Activated CD4-positive, alpha-beta T cell treated with anti-CD3 and anti-CD28 coated beads, Interleukin-2, amount 10 ng/mL, durations not matched to agents 24 days and 14 days (primary cell): ENCODE measurements at places on chromosomes 7 and 10.

DNA sequence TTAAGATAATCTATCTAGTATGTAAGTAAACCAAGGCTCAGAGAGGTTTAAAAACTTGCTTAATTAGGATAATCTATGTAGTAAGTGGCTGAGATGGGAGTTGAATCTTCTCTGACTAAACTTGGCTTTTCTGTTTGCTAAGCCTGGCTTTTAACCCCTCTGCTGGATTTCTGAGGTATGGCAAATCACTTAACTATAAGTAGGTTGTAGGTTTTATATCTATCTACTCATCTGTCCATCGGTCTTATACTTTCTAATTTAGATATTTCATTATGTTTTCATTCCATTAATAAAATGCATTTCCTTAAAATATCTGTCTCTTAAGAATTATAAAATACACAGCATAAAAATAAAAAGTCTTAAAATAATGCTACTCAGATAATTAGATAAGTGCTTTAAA, 59.4 kb downstream of the ST7 start:
- H3K4me1 ChIP-seq = peaks cover 42% of the 10 kb centered on the region
- no peak for DNase-seq
- no peak overlapping the region for H3K27ac ChIP-seq
- H3K36me3 ChIP-seq = no peaks in the 10 kb centered on the region
- H3K27me3 ChIP-seq = peaks cover 42% of the 10 kb centered on the region

GRCh38 chr10:122230222-122230621, 40.9 kb upstream of the BTBD16 start:
- DNase-seq = no peak
- peaks cover 2% of the 10 kb centered on the region for H3K27me3 ChIP-seq
- no peak overlapping the region for H3K4me3 ChIP-seq
- no peak overlapping the region for H3K27ac ChIP-seq
- H3K4me1 ChIP-seq = no peaks in the 10 kb centered on the region
- H3K36me3 ChIP-seq = no peaks in the 10 kb centered on the region

GRCh38 chr10:122911889-122912484, 1.6 kb downstream of the FAM24A start:
- H3K36me3 ChIP-seq = no peaks in the 10 kb centered on the region
- no peak overlapping the region for H3K4me3 ChIP-seq
- peaks cover 2% of the 10 kb centered on the region for H3K27me3 ChIP-seq
- H3K27ac ChIP-seq = no peak overlapping the region
- no peaks in the 10 kb centered on the region for H3K4me1 ChIP-seq

DNA sequence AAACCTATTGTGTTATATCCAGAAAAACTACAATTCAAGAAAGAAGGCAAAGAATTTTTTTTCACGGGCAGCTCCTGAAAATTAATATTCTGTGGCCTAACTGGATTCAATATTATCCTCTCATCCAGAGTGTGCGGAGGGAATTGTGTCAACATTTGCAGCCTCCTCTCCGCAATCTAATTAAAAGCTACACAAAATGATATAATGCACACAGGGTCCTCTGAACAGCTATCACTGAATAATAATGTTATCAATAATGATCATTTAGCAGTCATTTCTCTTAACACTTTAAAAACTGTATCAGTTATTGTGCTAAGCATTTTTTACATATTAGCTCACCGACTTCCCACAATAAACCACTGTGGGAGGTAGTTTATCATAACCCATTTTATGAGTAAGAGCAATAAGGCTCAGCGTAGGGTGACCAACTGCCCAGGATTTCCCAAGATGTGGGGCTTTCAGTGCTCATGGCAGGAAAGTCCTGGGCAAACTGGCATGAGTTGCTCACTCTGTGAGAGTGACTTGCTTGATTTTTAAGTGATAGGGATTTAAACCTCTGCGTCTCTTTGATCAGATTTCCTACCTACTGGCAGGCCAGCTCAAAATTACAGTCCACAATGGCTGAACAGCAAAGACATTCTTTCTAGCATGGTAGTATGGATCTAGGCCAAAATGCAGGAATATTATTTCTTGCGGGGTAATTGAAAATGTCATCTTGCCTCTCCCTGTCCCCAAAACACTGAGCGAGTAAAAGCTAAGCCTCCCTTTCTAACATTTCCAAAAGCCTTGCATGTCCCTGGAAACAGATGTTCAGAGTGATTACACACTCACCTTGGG, 65.7 kb downstream of the AOAH start:
- H3K36me3 ChIP-seq = peaks cover 22% of the 10 kb centered on the region
- no peak overlapping the region for H3K27ac ChIP-seq
- H3K4me3 ChIP-seq = no peak overlapping the region
- H3K4me1 ChIP-seq = peaks cover 15% of the 10 kb centered on the region
- no peak for DNase-seq
- no peaks in the 10 kb centered on the region for H3K27me3 ChIP-seq

GRCh38 chr7:141515941-141516340, 35.3 kb upstream of the AGK start:
- no peak overlapping the region for H3K27ac ChIP-seq
- no peak overlapping the region for H3K4me3 ChIP-seq
- H3K27me3 ChIP-seq = peaks cover 50% of the 10 kb centered on the region
- peaks cover 11% of the 10 kb centered on the region for H3K4me1 ChIP-seq
- no peaks in the 10 kb centered on the region for H3K36me3 ChIP-seq
- no peak for DNase-seq

GRCh38 chr10:68721673-68722335, 765 bp downstream of the CCAR1 start:
- peaks cover 32% of the 10 kb centered on the region for H3K36me3 ChIP-seq
- H3K4me1 ChIP-seq = peaks cover 16% of the 10 kb centered on the region
- H3K27ac ChIP-seq = peak overlapping the region; percentile 98
- DNase-seq = no peak
- H3K4me3 ChIP-seq = peak overlapping the region; percentile 95
- no peaks in the 10 kb centered on the region for H3K27me3 ChIP-seq

- no peak for DNase-seq
- H3K36me3 ChIP-seq = no peaks in the 10 kb centered on the region
- H3K4me3 ChIP-seq = no peak overlapping the region
- H3K27ac ChIP-seq = no peak overlapping the region
Measured at GRCh38 chr7:4137552-4137951, 544.5 kb upstream of the FOXK1 start.

GRCh38 chr10:132571650-132572544, 34.3 kb downstream of the INPP5A start:
- H3K27me3 ChIP-seq = no peaks in the 10 kb centered on the region
- H3K27ac ChIP-seq = peak overlapping the region; percentile 84
- H3K36me3 ChIP-seq = peaks cover 2% of the 10 kb centered on the region
- H3K4me3 ChIP-seq = no peak overlapping the region

DNA sequence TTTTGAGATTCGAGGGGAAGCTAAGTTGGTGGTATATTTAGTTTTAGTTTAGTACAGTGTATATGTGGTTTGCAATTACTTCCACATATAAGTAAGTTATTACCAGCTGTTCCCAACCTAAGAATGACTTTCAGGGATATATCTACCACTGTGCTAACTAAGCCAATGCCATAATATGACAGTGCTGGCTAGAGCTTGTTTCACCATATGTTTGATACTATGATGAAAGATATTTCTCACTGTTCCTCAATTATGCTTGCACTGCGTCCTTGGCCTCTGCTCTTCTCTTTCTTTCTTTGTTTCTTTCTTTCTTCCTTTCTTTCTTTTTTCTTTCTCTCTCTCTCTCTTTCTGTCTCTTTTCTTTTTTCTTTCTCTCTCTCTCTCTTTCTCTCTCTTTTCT, 113.8 kb upstream of the SKAP2 start:
- no peak for DNase-seq
- no peaks in the 10 kb centered on the region for H3K4me1 ChIP-seq
- H3K4me3 ChIP-seq = no peak overlapping the region

- no peak for DNase-seq
- peaks cover 2% of the 10 kb centered on the region for H3K4me1 ChIP-seq
- no peaks in the 10 kb centered on the region for H3K36me3 ChIP-seq
- no peaks in the 10 kb centered on the region for H3K27me3 ChIP-seq
- H3K4me3 ChIP-seq = no peak within 1 kb of the TSS
- no peak within 1 kb of the TSS for H3K27ac ChIP-seq
Measured at GRCh38 chr7:107469929-107470328, at the start of gene GPR22. Gene GPR22 (plus strand): TSS chr7:107470057. CDS start chr7:107474061, 4,004 bp downstream.

DNA sequence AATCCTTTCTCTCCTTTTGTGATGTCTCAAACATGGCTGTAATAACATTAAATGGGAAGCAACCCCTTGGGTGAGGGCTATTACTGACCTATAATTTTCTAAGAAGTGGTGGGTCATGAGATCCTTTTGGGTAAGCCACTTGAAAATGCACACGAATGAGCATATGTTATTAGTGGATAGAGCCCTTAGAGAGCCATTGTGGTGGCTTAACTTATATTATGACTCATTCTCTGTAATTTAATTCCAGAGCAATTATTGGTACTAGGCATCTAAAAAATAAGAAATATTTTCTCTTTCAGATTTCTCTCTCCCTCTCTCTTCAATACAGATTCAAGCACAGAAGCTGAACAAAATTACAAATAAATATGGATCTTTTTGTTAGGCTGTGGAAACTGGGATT, 1177.4 kb upstream of the PHF14 start:
- H3K4me1 ChIP-seq = no peaks in the 10 kb centered on the region
- no peaks in the 10 kb centered on the region for H3K27me3 ChIP-seq
- no peak for DNase-seq
- no peaks in the 10 kb centered on the region for H3K36me3 ChIP-seq
- H3K4me3 ChIP-seq = no peak overlapping the region

DNA sequence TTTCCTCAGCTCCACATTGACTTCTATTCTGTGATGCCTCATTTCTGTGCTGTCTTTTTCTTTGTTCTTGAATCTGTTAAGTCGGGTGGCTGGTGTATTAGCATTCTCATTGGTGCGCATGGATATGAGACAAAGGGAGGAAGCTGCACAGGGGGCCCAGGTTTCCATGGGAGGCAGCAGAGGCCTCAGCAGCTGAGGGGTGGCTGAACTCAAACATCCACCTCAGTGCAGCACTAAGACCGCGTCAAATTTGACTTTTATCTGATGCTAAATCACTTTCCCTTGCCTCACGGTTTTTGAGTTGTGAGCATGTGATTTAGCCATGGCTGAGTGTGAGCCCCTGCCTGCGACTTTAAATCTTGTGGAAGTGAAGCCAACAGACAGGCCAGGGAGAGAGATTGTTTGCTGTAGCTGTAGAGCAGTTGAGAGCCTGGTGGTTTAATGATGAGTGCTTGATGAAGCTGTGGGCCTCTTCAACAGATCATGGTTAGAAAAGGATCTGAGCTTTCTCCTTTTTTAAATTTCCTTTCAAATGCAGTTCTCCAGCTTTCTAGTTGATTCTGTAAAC, 193.3 kb upstream of the ZNF804B start:
- no peaks in the 10 kb centered on the region for H3K36me3 ChIP-seq
- H3K27me3 ChIP-seq = no peaks in the 10 kb centered on the region
- DNase-seq = no peak
- H3K4me1 ChIP-seq = no peaks in the 10 kb centered on the region
- H3K27ac ChIP-seq = no peak overlapping the region
- H3K4me3 ChIP-seq = no peak overlapping the region

GRCh38 chr7:125358551-125359167, 429.0 kb upstream of the POT1 start:
- no peaks in the 10 kb centered on the region for H3K27me3 ChIP-seq
- no peak overlapping the region for H3K4me3 ChIP-seq
- H3K27ac ChIP-seq = no peak overlapping the region
- no peaks in the 10 kb centered on the region for H3K4me1 ChIP-seq
- no peaks in the 10 kb centered on the region for H3K36me3 ChIP-seq

- H3K27ac ChIP-seq = no peak overlapping the region
- no peaks in the 10 kb centered on the region for H3K4me1 ChIP-seq
- H3K36me3 ChIP-seq = no peaks in the 10 kb centered on the region
- no peaks in the 10 kb centered on the region for H3K27me3 ChIP-seq
- no peak overlapping the region for H3K4me3 ChIP-seq
- DNase-seq = no peak
Measured at GRCh38 chr10:122630526-122630925, 69.1 kb downstream of the C10orf120 start.

DNA sequence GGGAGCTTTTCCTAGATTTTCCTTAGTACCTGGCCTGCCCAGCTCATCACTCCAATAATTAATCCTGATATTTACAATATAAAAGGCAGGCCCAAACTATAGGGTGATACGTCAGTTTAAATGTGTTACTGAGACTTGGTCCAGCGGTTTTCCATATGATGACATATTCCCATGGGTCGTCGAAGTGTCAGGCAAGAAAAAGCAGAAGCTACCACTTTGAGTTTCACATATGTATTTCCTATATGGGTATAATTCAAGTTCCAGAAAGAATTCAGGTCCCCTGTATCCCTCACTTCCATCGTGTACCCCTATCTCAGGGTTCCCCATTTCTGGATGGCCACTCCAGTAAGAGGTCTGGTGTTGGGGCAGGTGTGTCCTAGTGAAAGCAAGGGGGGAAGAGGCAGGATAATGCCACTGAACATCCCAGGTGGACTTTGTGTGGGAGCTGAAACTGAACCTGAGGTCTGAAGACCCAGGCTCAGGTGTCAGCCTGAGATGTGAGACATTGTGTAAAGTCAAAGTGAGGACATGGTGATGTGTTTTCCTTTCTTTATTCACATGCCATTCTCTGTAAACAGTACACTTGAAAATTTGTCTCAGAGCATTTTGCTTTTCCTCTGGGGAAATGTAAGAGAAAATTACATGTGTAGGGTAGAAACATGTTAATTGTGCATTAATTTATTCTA, 167.8 kb downstream of the PLXDC2 start:
- DNase-seq = no peak
- H3K4me3 ChIP-seq = no peak overlapping the region
- no peaks in the 10 kb centered on the region for H3K27me3 ChIP-seq
- H3K36me3 ChIP-seq = no peaks in the 10 kb centered on the region

GRCh38 chr7:55537458-55537990, 34.8 kb downstream of the VOPP1 start:
- H3K36me3 ChIP-seq = peaks cover 28% of the 10 kb centered on the region
- peaks cover 2% of the 10 kb centered on the region for H3K27me3 ChIP-seq
- no peak for DNase-seq
- peak overlapping the region; percentile 99 for H3K27ac ChIP-seq
- no peak overlapping the region for H3K4me3 ChIP-seq
- peaks cover 75% of the 10 kb centered on the region for H3K4me1 ChIP-seq

GRCh38 chr7:130479716-130480400, 12.0 kb upstream of the MEST start:
- peaks cover under 1% of the 10 kb centered on the region for H3K4me1 ChIP-seq
- no peak for DNase-seq
- peaks cover 22% of the 10 kb centered on the region for H3K27me3 ChIP-seq
- H3K27ac ChIP-seq = no peak overlapping the region
- H3K4me3 ChIP-seq = no peak overlapping the region

GRCh38 chr10:69409176-69409495, 7.6 kb downstream of the TACR2 start:
- no peaks in the 10 kb centered on the region for H3K27me3 ChIP-seq
- peaks cover 20% of the 10 kb centered on the region for H3K4me1 ChIP-seq
- peak overlapping the region; percentile 71 for H3K27ac ChIP-seq
- peaks cover 7% of the 10 kb centered on the region for H3K36me3 ChIP-seq
- DNase-seq = no peak

DNA sequence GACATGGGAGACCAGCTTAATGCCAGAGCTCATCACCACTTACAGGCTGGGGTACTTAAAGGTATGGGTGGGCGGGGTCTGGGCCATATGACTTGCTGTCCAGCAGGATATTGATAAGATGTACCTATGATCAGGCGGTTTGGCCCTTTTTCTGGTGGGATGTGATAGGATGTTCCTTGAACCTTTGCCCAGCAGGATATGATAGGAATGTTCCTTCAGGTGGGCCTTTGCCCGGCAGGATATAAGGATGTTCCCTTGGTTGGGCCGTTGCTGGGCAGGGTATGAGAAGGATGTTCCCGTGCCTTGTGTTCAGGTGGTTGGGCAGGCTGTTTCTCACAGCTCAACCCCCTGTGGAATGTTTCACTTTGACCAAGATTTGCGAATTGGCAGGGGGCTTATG, 187.2 kb upstream of the CXCL12 start:
- no peak overlapping the region for H3K27ac ChIP-seq
- H3K4me1 ChIP-seq = no peaks in the 10 kb centered on the region
- H3K36me3 ChIP-seq = no peaks in the 10 kb centered on the region
- H3K27me3 ChIP-seq = no peaks in the 10 kb centered on the region
- H3K4me3 ChIP-seq = no peak overlapping the region
- DNase-seq = no peak
